Left lobe of liver (tissue), 2 donors: ENCODE measurements at places on chromosomes 2 and 18. TPM values are rescaled to one million over a fixed set of nuclear protein-coding genes. Genes with fewer than 3 reads are reported as not detected.
A peak's percentile ranks its signal among the peaks of the same experiment; 100 is the strongest.

The ANKRD62 gene
- not detected for total RNA-seq

The SH2D6 gene
- total RNA-seq, result 3.1 TPM

The CIDEA gene
- total RNA-seq, result not detected

The RFTN2 gene
- 1.1 TPM for total RNA-seq

DNA sequence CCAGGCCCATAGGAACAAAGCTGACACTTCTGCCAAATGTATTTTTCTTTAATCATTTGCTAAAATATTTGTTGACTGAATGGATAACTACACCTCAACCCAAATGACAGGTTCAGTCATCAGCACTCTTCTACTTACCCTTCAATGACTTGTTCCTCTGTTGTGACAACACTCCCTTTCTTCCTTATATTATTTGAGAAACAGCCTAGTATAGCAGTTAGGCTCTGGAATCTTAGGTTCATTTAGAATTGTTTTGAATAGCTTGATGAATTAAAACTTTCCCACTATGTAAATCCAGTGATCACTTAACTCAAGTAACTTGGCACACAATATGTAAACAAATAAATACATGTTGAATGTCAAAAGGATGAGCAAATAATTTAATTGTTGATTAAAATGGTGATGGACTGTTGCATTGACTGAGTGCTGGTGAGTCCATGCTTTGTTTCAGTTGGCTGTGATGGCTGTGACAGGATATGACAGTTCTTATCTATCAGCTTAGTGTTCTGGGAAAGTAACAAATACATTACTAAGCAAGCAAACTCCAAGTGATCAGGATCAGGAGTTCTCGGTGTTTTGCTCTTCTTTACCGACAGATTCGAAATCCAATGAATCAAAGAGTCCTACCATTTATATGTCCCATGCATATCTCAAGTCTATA lies 2.8 kb upstream of the MOGAT1 start:
- no peak for DNase-seq

DNA sequence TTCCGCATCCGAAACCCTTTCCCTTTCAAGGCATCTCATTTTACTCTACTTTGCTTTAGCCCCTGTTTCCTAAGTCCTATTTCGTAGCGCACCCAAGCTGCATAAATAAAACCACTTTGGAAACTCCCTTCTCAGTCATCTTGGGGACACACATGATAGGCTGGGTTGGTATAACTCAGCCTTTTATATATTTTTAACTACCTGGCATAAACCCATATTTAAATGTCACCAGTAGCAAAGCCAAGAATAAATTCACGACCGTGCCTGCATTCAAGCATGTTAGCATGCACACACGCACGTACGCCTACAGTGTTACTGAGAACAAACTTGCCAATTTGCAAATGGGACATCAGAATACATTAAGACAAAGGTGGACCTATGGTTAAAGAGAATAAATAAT lies 564.7 kb upstream of the PIK3C3 start:
- no peak for DNase-seq

- no peak for DNase-seq
Observed at GRCh38 chr2:241350878-241351639, 5.0 kb upstream of the FARP2 start.

DNA sequence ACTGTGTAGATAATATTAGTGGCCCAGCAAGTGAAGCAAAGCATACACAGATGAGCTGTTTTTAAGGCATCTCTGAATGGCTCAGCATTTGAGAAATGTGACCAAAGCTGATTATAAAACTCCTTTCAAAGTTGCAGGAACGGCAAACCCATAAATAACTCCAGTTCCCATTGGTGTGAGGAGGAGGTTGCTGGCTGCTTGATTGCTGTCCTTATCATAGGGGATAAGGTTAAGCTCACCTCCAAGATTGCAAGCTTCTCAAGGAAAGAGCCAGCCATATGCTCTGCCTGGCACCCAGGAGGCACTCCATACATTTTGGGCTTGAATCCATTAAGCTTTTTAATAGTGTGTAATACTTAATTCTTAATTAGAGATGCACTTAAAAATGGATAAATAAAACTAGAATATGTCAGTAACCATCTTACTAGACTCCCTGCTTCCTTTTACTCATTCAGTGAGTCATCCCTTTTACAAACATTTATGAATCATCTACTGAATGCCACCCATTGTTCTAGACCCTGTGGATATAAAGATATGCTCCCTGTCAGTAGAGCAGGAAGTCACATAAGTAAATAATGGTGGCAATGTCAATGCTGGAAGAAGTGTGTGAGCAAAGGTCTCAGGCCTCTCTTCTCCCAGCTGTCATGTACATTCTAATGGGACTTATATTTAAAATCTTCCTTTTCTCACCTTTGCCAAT lies 99.3 kb downstream of the SPATS2L start:
- DNase-seq, result no peak

DNA sequence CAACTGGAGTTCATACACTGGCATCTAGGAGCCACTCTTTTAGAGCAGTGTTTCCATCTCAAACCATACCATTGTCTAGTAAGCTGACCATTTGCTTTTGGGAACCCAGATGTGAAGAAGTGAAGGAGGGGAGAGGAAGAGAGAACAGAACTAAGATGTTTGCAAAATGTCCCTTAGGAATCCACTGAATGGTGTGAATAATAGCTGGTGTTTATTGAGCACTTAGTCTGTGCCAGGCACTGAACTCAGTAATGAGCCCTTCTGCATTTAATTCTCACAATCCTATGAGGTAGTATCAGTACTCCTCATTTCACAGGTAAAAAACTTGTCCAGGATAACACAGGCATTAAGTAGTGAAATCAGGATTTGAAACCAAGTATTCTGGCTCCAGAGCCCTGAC lies 23.5 kb downstream of the LMAN2L start:
- no peak for DNase-seq

DNA sequence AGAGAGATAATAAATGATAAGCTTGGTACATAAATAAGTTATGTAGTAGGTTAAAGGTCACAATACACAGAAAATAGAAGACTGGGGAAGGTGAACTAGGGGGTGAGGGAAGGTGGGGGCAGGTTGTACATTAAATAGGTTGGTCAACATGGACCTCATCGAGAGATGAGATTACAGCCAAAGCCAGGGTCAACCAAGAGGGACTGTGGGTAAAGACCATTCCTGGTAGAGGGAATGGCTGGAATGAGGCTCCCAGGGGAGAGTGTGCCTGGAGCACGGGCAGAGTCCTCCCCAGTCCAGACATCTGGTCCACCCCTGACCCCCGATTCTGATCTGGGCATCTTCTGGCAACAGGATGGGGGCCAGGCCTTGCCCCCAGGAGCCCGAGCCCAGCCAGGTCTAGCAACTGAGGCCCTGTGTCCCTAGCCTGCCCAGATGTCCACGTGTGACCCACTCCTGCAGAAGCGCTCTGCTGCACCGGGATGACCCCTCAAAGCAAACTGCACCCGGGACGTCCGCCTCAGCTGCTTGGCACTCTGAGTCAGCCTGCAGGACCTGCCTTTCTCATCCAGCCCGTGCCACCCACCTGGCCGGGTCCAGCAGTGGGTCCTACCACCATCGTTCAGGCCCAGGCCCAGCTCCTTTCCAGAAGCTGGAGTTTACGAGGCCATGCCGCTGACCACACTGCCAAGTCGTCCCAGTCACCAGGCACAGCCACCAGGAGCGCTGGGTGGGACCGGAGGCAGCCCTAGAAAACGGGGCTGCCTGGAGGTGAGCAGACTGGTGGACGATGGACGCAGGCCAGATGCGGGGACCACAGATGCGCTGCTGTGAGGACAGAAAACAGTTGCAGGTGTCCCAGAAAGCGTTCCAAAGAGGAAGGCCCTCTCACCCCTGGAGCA lies 56.2 kb upstream of the ID2 start:
- peak; percentile 74 for DNase-seq
